OCI-LY7 (cell line): ENCODE measurements at places on chromosomes 16 and 17.
A peak's percentile ranks its signal among the peaks of the same experiment; 100 is the strongest.

DNA sequence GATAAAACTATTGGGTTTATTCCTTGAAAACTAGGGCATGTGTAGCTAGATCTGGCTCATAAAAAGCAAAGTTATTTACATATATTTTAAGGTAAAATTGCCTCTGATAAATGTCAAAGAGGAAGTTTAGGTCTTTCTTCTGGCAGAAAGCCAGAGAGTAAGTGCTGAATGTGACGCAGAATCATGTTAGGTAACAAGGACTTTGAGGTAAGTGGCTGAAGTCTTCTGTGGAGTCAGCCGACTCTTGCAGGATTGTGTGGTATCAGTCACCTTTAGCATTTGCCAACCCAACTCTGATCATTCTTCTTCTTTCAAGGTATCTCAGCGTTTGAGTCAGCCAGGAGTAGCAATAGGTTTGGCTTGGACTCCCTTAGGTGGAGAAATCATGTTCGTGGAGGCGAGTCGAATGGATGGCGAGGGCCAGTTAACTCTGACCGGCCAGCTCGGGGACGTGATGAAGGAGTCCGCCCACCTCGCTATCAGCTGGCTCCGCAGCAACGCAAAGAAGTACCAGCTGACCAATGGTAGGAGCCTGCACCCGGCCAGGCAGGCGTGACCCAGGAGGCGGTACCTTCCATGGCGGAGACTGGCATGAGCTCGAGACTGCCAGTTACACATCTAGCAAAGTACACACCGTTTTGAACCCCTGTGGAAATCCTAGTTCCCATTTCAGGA is 37.9 kb downstream of the SIAH1 start:
- no peak for DNase-seq

- DNase-seq, result no peak
Observed at GRCh38 chr17:45171338-45172231, 9.9 kb downstream of the HEXIM2 start.

- peak; percentile 39 for DNase-seq
Observed at GRCh38 chr16:11585460-11586377, 1.0 kb downstream of the LITAF start.

- DNase-seq, result no peak
Observed at GRCh38 chr16:49469311-49469670, 95.7 kb downstream of the C16orf78 start.
